Breast epithelium (tissue), 4 donors: ENCODE measurements at places on chromosomes 3 and 15. TPM values are rescaled to one million over a fixed set of nuclear protein-coding genes. Genes with fewer than 3 reads are reported as not detected.

The TRAK1 gene
- total RNA-seq, result 40.6 TPM

The SLC28A2 gene
- total RNA-seq, result not detected

The SERPINI2 gene
- total RNA-seq, result not detected

- no peaks in the 10 kb centered on the region for H3K27me3 ChIP-seq
- no peaks in the 10 kb centered on the region for H3K36me3 ChIP-seq
- no peak overlapping the region for H3K4me3 ChIP-seq
- DNase-seq, result no peak
- no peaks in the 10 kb centered on the region for H3K4me1 ChIP-seq
Observed at GRCh38 chr3:73295876-73296635, 234.6 kb downstream of the EBLN2 start.
